ENCODE measurements at places on chromosomes 2 and 18. TPM values are rescaled to one million over a fixed set of nuclear protein-coding genes. Genes with fewer than 3 reads are reported as not detected.
A peak's percentile ranks its signal among the peaks of the same experiment; 100 is the strongest.

- H3K4me3 ChIP-seq = no peak overlapping the region
- H3K27ac ChIP-seq = peak overlapping the region; percentile 27
- no peaks in the 10 kb centered on the region for H3K36me3 ChIP-seq
- H3K27me3 ChIP-seq = no peaks in the 10 kb centered on the region
- DNase-seq = no peak
Observed at GRCh38 chr2:239271882-239272281, 128.9 kb downstream of the HDAC4 start.

The KLHL14 gene
- total RNA-seq = not detected

DNA sequence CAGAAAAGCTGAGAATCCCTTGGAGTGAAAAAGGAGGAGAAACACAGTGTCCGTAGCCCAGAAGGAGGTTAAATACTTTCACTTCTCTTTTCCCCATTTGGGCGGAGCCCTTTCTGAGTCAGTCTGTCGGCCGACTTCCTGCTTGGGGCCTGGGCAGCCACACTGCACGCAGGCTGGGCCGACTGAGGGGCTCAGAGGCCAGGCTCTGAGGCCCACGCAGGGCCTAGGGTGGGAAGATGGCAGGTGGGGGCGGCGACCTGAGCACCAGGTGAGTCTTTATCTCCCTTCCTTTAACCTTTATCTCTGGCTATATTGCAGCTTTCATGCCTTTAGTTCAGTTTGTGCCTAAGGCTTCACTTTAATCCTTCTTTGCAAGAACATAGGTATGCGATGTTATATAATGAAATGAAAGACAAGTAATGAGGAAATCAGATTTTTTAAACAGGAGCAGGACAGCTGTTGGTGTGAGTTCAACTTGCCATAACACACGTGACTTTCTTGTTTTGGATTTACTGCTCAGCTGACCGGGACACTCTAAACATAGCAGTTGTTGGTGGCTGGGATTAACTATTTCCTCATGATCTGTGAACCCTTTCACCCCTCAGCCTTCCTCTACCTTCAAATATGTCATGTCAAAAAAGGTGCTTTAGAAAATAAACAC is at the start of gene SP100:
Gene SP100, plus strand, starts transcription at position 141 of the 661 bp plus-strand sequence. Its CDS starts 96 bp downstream, at position 237.
- peaks cover 68% of the 10 kb centered on the region for H3K4me1 ChIP-seq
- peak within 1 kb of the TSS; percentile 84 for H3K27ac ChIP-seq
- H3K36me3 ChIP-seq = no peaks in the 10 kb centered on the region
- no peaks in the 10 kb centered on the region for H3K27me3 ChIP-seq
- peak; percentile 95 for DNase-seq

DNA sequence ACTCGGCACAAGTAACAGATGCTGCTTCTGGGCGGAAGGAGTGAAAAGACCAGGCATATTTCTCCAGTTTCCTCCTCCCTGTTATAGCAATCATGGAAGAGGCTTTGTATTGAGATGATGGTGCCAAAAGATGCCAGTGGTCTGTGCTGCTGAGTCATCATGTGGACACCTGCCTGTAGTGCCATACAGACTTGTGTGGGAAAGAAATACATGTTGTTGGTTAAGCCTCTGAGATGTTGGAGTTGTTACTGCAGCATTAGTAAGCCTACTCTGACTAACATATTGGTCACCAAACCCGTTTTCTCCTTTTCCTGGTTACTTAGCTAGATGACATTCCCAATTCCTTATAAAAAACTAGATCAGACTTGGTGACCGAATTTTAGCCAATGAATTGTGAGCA is 356.9 kb downstream of the ZNF521 start:
- H3K4me1 ChIP-seq = no peaks in the 10 kb centered on the region
- H3K36me3 ChIP-seq = no peaks in the 10 kb centered on the region
- H3K27ac ChIP-seq = no peak overlapping the region
- DNase-seq = peak; percentile 53

DNA sequence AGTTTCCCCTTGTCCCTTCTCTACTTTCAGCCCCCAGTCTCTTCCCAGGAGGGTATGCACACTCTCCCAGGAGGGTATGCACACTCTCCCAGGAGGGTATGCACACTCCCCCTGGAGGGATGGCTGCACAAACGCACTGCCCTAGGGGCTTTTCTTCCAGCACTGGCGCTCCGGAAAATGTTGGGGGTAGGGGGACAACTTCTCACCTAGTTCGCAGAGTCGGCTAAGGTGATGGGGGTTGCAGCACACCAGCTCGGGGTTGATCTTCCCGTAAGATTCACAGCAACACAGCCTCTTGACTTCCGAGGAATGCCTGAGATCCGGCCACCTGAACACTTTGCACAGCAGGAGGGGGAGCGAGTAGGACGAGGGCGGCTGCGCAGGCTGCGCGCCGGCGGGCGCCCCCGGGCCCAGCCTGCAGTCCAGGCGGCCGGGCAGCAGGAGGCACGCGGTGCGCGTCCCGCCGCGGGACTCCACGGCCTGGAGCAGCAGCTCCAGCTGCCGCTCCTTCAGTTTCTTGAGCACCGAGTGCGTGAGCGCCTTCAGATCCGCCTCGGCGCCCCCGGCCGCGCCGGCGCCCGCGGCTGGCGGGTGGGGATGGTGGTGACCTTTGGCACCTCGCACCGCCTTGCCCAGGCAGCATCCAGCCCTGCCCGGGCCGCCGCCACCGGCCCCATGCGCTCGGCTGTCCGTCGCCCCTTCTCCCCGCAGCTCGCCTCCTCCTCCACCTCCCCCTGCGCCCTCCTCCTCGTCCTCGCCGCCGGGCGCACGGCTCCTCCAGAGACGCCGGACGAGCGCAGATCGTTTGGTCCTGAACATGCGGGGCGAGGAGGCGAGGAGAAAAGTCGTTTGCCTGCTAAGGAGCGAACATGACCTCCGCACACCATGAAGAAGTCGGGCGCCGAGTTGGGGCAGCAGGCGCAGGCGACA is 894 bp downstream of the SMAD7 start:
- peak overlapping the region; percentile 97 for H3K4me3 ChIP-seq
- H3K36me3 ChIP-seq = no peaks in the 10 kb centered on the region
- peaks cover 49% of the 10 kb centered on the region for H3K4me1 ChIP-seq
- DNase-seq = no peak
- H3K27me3 ChIP-seq = no peaks in the 10 kb centered on the region
- H3K27ac ChIP-seq = peak overlapping the region; percentile 97

The CXCR1 gene
- total RNA-seq = 4.0 TPM

The DLGAP1 gene
- 1.4 TPM for total RNA-seq

GRCh38 chr2:180101846-180102245 is 94.7 kb upstream of the CWC22 start:
- H3K4me1 ChIP-seq = no peaks in the 10 kb centered on the region
- H3K36me3 ChIP-seq = no peaks in the 10 kb centered on the region
- H3K4me3 ChIP-seq = no peak overlapping the region

DNA sequence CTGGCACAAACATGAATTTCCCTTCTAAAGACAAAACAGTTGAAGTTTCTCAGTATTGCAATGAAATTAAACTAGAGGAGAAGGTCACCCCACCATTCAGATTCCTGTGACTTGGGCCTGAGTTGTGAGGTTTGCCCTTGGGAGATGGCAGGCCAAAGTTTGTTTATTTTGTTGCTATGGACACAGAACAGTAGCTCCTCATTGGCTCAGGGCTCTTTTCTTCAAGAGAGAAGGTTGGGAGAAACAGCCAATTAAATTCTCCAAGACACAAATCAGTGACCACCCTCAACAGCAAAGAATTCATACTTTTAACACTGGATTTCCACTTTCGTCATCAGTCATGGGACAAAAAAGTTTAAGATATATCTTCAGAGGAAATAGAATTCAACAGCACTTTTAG is at the start of gene FLACC1:
Gene FLACC1, minus strand, starts transcription at position 125 of the 400 bp plus-strand sequence. CDS start 5,941 bp downstream, outside the sequence.
- peaks cover 30% of the 10 kb centered on the region for H3K36me3 ChIP-seq
- H3K27ac ChIP-seq = peak within 1 kb of the TSS; percentile 26
- H3K27me3 ChIP-seq = no peaks in the 10 kb centered on the region
- H3K4me3 ChIP-seq = no peak within 1 kb of the TSS

The RAB6C gene
- 0.42 TPM for total RNA-seq

DNA sequence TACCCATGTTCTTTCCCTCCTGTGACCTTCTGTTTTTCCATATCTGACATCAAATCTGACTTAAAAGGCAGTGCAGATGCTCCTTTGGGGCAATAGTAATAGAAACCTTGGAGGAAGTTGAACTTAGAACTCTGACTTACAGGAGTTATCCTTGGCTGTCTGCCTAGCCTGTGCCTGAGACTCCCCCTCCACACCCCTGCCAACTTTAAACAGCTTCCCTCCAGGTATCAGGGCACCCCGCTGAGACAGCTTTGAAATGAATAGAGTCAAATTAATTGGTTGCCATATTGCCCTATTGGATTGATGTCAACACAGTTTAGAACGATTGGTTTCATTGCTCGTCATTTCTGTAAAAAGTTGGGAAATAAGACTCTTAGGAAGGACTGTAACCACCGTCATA is 322.0 kb downstream of the PRKCE start:
- no peaks in the 10 kb centered on the region for H3K36me3 ChIP-seq
- H3K4me1 ChIP-seq = no peaks in the 10 kb centered on the region
- H3K27me3 ChIP-seq = no peaks in the 10 kb centered on the region
- no peak overlapping the region for H3K27ac ChIP-seq
- no peak overlapping the region for H3K4me3 ChIP-seq

DNA sequence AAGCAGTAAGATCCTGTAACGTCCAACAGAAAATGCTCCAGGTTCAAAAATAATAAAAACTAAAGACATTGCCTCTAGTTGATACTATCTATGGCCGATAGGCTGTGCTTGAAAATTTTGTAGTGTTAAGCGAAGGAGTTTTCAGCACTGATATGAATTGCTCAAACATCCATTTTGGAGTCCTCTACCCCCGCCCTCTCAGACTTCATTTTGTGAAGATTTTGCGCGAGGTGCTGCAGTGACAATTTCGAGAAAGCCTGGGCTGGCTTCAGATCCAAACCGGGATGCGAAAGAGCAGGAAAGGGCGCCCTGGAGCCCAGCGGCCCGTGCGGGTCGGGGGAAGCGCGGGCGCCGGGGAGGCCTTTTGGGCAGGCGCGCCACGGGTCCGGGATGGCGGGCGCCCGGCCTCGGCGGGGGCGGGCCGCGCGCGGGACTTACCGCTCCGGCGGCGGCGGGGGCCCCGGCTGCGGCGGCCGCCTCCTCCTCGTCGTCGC is 1.8 kb downstream of the SP3 start:
- H3K4me3 ChIP-seq = peak overlapping the region; percentile 98
- H3K4me1 ChIP-seq = peaks cover 51% of the 10 kb centered on the region
- peak overlapping the region; percentile 100 for H3K27ac ChIP-seq
- H3K27me3 ChIP-seq = no peaks in the 10 kb centered on the region

GRCh38 chr18:9404565-9405060 is 70.0 kb downstream of the TWSG1 start:
- H3K36me3 ChIP-seq = no peaks in the 10 kb centered on the region
- no peak overlapping the region for H3K4me3 ChIP-seq
- H3K27ac ChIP-seq = peak overlapping the region; percentile 33
- no peaks in the 10 kb centered on the region for H3K27me3 ChIP-seq
- no peak for DNase-seq

DNA sequence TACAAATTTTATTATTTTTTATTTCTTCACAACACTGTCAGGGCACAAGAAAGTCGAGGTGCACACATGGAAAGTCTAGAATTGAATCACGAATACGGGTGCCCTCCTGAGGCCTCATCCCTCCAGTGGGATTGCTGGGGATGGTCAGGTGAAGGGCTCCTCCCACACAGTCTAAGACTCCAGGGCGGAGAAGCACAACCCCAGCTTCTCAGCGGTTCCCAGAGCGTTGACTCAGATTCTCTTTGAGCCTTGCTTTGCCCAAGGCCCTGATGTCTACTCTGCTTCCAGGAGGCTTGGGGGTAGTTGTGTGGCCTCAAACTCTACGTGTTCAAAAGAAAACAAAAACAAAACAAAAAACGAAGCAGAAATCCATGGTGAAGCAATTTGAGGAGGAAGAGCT is 108.4 kb downstream of the LYPD6B start:
- DNase-seq = peak; percentile 62
- H3K4me3 ChIP-seq = no peak overlapping the region
- no peak overlapping the region for H3K27ac ChIP-seq
- no peaks in the 10 kb centered on the region for H3K36me3 ChIP-seq
- no peaks in the 10 kb centered on the region for H3K4me1 ChIP-seq

DNA sequence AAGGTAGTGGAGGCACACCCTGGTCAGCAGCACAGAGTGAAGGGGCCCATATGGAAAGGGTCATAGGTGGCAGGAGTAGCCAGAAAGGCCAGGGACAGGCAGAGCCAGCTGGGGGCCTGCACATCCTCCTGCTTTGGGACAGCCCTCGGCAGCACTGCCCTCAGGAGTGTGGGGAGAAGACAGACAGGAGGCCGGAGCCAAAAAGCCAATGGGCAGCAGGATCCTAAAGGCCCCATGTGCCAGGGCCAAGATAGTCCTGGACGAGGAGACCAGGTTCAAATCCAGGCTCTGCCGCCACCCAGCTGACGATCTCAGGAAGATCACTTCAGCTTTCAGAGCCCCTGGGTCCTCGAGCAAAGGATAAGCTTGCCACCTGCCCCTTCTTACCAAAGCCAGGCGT is 220.1 kb downstream of the TMEM163 start:
- no peak for DNase-seq
- H3K4me3 ChIP-seq = no peak overlapping the region
- H3K36me3 ChIP-seq = no peaks in the 10 kb centered on the region
- no peak overlapping the region for H3K27ac ChIP-seq
- H3K4me1 ChIP-seq = no peaks in the 10 kb centered on the region
- H3K27me3 ChIP-seq = no peaks in the 10 kb centered on the region

The HOXD4 gene
- total RNA-seq = 0.66 TPM

DNA sequence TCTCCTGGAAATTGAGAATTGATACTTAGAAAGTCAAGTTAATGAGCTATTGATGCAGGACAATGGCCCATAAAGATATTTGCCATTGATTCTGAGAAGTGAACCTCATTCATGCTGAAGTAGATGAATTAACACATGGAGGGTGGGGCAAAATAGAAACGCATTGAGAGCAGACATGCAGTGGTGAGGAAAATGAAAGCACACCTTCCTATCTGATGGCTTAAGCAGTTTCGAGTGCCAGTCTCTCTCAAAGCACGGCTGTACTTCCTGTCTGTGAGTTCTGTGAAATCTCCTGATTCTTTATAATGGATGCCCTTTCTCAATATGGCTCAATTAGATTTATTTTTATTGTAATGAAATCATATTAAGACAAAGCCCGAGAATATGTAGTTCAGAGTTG is 247.0 kb downstream of the TMX3 start:
- no peaks in the 10 kb centered on the region for H3K27me3 ChIP-seq
- DNase-seq = no peak
- no peak overlapping the region for H3K27ac ChIP-seq
- no peaks in the 10 kb centered on the region for H3K4me1 ChIP-seq
- no peaks in the 10 kb centered on the region for H3K36me3 ChIP-seq

- peak; percentile 99 for DNase-seq
- H3K4me3 ChIP-seq = peak within 1 kb of the TSS; percentile 67
- peaks cover 31% of the 10 kb centered on the region for H3K4me1 ChIP-seq
- peaks cover 24% of the 10 kb centered on the region for H3K36me3 ChIP-seq
- no peaks in the 10 kb centered on the region for H3K27me3 ChIP-seq
Observed at GRCh38 chr2:97663962-97664635, at the start of gene ACTR1B. ACTR1B (minus strand) TSS chr2:97664044; CDS start chr2:97663890, 154 bp downstream.

DNA sequence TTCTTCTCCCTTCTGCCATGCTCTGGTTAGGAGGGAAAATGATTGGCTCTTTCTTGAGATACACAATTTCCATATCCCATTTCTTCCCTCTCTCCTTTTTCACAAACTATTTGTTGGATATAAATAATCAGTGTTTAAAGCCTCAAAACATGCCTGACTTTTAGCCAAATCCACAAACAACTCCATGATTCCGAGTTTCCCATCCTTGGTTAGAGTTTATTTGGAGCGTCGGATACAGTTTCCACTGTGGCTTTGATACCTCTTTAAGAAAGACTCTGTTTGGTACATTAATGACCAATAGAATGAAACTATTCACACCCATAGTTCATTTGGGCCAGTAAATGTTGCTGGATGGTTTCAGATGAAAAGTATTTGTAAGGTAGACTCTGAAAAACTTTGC is 5.9 kb upstream of the FHL2 start:
- H3K4me3 ChIP-seq = no peak overlapping the region
- H3K27me3 ChIP-seq = no peaks in the 10 kb centered on the region
- H3K27ac ChIP-seq = no peak overlapping the region
- peaks cover 28% of the 10 kb centered on the region for H3K4me1 ChIP-seq
- no peaks in the 10 kb centered on the region for H3K36me3 ChIP-seq
- DNase-seq = no peak

The MDH1B gene
- total RNA-seq = 1.2 TPM
